Sciatic nerve (tissue), 2 donors: ENCODE measurements at places on chromosomes 4 and X. TPM values are rescaled to one million over a fixed set of nuclear protein-coding genes. Genes with fewer than 3 reads are reported as not detected.

The POU4F2 gene
- not detected for total RNA-seq

The DKK2 gene
- total RNA-seq: 16.5 TPM

The FHDC1 gene
- 3.9 TPM for total RNA-seq

The TMPRSS11B gene
- total RNA-seq: not detected

The XAGE5 gene
- not detected for total RNA-seq

The MAGEB1 gene
- not detected for total RNA-seq

The CT83 gene
- not detected for total RNA-seq

The STK26 gene
- 1.7 TPM for total RNA-seq

The VEGFD gene
- 4.6 TPM for total RNA-seq

The CCNA2 gene
- total RNA-seq: 3.2 TPM

The FABP2 gene
- not detected for total RNA-seq

The FRAS1 gene
- 9.7 TPM for total RNA-seq

The C1QTNF7 gene
- total RNA-seq: 3.3 TPM

The ZMYM3 gene
- 28.8 TPM for total RNA-seq
